Activated CD8-positive, alpha-beta memory T cell treated with anti-CD3 and anti-CD28 coated beads for 1 hour (primary cell): ENCODE measurements at places on chromosomes 1 and 21.

GRCh38 chr1:164562511-164562910 lies 3.5 kb downstream of the PBX1 start:
- no peak for DNase-seq

GRCh38 chr1:182794676-182795201 lies 5.2 kb downstream of the NPL start:
- DNase-seq: no peak

DNA sequence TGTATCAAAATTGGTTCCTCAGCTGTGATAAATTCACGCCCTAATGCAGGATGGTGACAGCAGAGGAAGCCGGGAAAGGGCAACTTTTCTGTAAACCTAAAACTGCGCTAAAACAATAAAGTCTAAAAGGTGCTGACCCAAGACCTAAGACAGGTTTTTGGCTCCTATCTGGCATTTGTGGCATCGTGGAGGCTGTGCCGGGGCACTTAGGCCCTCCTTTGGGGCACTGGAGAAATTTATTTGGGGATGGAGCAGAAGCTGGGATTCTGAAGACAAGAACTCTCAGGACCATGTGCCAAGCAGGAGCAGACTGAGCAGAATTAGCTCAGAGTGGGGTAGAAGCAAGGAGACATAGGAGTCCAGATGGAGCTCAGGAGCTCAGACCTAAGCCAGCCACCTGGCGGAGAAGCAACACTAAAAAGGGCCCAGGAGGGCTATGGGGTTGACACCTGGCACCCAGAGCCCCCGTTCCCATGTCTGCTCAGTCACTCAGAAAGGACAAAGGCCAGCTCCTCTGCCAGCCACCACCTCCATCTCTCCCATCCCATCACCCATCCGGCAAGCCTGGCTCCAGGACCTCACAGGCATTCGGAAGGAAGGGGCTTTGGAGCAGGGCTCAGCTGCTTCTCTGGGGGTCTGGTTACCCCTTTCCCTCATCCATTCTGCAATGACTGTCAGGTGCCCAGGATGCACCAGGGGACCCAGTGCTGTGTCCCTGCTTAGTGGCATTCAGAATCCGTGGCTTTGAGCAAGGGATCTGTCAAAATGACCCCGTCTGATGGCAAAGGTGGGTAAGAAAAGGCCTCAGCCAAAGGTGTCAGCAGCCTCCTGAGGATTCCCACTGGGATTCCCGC lies 347.7 kb downstream of the NPHP4 start:
- no peak for DNase-seq

GRCh38 chr21:39538453-39539042 lies 74.2 kb upstream of the B3GALT5 start:
- DNase-seq: no peak

- DNase-seq: no peak
Observed at GRCh38 chr21:26964170-26964778, 2.6 kb downstream of the ADAMTS5 start.

DNA sequence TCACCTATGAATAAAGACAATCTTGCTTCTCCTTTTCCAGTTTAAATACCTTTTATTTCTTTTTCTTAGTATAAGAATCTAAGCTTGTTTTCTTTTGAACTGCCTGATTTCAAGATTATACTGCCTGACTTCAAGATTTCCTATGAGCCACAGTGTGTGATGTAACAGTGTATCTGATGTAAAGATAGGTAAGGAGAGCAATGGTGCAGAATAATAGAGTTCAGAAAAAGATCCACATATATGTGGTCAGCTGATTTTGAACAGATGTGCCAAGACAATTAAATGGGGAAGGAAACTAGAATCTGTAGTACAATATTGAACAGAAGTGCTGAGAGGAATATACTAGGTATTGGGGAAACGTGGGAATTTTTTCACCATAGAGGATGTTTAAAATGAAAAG lies 21.0 kb downstream of the EXO1 start:
- no peak for DNase-seq

DNA sequence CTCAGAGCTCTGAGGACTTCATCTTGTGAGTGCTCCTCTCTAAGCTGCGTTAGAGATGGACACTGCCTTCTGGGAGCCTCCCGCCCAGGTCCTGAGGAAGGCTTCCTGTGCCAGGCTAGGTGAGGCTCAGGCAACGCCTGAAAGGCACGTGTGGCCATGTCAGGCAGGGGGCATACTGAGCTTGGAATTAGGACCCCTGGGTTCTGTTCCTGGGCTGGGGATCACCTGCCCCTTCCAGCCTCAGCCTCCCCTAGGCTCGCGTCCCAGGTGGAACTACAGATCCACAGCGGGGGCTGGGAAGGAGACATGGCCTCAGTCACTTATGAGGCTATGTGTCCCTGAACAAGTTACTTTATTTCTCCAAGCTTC lies 10.0 kb upstream of the ASCL5 start:
- no peak for DNase-seq

GRCh38 chr21:18801468-18801867 lies 397.9 kb upstream of the TMPRSS15 start:
- no peak for DNase-seq

- DNase-seq: no peak
Observed at GRCh38 chr1:52237430-52237829, 95.5 kb downstream of the ZFYVE9 start.

GRCh38 chr1:96515925-96516324 lies 205.7 kb upstream of the PTBP2 start:
- DNase-seq: no peak

GRCh38 chr21:37800456-37801061 lies 115.7 kb downstream of the KCNJ6 start:
- no peak for DNase-seq

DNA sequence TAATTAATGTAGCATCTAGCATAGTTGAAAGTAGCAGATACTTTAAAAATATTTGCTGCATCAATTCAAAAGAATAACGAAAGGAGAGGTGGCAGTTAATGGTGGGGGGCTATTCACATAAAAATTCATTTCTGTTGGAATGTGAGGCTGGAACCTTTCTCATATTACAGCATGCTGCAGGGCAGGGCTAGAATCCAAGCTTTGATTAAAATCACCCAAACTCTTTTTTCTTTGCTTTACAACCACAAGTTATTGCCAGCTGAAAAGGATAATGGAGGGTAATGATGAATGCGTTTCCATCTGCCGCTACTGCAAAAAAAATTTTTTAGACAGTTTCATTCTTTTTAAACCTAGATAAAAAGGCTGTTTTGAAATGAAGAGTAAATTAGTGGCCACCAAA lies 9.8 kb downstream of the DISP1 start:
- no peak for DNase-seq

DNA sequence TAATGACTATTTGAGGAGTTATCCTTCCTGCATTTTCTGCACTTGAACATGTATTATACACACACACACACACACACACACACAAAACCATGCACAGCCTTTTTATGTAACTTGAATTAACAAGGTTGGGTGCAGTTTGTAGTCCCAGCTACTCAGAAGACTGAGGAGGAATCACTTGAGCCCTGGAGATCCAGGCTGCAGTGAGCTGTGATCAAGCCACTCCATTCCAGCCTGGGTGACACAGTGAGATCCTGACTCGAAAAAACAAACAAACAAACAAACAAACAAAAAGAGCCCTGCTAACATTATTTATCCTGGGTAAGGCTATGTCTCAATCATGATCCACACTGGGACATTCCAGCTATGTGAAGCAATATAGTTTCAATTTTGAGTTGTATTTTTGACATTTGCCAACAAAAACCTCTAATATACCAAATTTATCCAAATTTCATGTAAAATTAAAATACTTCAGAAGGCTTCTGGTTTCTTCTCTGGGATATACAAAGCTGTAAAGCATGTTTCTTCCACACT lies 156.8 kb downstream of the NTPCR start:
- DNase-seq: no peak

GRCh38 chr1:230424391-230425251 lies 1.5 kb downstream of the PGBD5 start:
- DNase-seq: no peak

GRCh38 chr1:155254714-155255242 lies 505 bp downstream of the ENTREP3 start:
- DNase-seq: no peak

GRCh38 chr1:235207209-235207565 lies 46.1 kb upstream of the RBM34 start:
- DNase-seq: peak; percentile 4

DNA sequence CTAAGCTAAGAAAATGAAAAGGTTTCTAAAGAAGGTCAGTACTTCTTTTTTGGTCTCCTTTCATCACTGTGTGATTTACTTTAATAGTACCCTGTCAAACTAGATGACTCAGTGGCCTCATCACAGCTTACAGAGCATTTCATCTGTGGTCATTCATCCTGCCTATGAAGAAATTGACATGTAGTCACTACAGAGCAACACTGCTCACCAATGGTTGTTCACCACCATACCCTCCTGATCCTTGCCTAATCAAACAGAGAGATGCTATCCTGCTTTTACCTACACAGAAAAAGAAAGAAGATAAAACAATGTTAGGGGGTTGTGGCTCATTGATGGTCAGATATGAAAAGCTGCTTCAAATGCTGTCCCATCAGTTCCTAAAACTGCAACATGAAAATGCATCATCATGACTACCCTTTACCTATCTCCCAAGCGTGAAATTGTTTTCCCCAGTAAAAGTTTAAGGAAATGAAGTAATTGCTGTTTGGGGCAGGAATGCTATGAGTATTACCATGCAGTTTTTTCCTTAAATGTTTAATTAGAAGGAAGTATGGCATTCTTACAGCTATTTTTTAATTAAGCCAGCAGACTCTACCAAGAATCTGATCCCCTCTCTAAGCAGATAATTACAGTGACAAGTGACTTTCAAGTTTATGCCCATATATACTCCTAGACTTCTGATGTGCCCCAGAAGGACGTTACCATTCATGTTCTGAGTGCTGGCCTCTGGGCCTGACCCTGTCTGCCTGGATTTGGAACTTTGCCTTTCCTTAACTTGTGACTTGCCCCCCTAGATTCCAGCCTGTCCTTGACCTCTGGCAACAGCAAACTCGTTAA lies 46.1 kb upstream of the FBXO28 start:
- DNase-seq: no peak
